ENCODE measurements at places on chromosomes 7 and 10. TPM values are rescaled to one million over a fixed set of nuclear protein-coding genes. Genes with fewer than 3 reads are reported as not detected.

Gene SEMA3D
- total RNA-seq: not detected

DNA sequence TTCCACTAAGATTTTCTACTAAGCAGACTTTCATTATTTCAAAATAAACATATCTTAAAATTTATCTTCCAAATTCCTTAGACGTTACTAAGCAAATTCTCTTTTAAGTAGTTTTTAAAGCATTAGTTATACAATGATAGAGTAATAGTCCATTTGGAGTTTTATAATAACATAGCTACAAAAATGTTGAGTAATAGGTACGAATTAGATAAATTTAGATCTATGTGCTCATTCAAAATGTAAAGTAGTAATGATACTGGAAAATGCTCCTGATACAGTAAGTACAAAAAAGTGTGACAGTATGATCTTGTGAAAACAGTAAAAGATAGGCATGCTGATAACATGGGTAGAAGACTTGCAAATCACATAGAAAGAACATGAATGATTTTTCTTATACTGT lies 4.5 kb downstream of the DMTF1 start:
- DNase-seq: no peak
- no peak overlapping the region for H3K4me3 ChIP-seq
- H3K27ac ChIP-seq: no peak overlapping the region

DNA sequence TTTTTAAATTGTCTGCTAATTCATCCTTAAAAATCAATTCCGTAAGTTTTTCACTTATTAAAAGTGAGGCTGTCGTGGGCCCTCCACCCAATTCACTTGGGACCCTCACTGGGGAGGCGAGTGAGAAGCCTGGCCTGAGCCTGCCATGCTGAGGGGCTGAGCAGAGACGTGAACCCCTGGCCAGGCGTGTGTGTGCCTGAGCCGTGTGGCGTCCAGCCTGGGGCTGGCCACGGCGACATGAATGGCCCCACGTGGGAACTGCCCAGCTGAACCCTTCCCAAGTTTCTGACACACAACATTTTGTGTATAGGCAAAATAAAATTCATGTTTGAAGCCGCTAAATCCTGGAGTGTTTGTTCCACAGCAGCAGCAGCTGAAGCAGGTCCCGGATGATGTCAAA lies 13.0 kb upstream of the VIPR2 start:
- H3K27me3 ChIP-seq: peaks cover 16% of the 10 kb centered on the region
- no peak for DNase-seq
- no peak overlapping the region for H3K27ac ChIP-seq
- H3K4me1 ChIP-seq: no peaks in the 10 kb centered on the region
- H3K36me3 ChIP-seq: no peaks in the 10 kb centered on the region

DNA sequence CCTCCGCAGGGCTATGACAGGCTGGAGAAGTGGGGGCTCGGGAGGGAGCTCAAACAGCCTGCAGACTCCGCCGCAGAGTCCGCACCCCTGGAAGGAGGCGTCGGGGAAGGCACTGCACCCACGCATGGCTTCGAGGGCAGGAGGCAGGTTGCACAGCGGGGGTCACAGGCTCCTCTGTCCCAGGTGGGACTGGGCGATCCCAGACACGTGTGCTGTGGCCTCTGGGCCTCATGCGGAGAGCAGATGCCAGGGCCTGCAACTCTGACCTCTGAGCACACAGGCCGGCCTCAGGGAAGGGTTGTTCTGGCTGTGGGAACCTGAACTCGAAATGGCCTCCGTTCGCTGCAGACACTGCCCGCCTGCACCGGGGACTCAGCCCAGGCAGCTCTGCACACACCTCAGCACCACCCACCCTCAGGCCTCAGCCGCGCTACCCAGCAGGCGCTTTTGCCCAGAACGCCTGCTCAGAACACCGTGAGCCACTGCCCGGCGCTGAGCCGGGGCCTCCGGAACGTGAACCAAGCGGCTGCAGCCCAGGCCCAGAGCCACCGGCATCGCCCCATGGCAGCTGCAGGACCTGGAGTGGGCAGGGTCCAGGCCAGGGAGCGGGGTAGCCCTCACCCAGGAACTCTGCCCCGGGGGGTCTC lies 71.8 kb upstream of the ADGRA1 start:
- H3K27me3 ChIP-seq: no peaks in the 10 kb centered on the region
- no peaks in the 10 kb centered on the region for H3K4me1 ChIP-seq
- DNase-seq: no peak
- H3K36me3 ChIP-seq: no peaks in the 10 kb centered on the region
- H3K4me3 ChIP-seq: no peak overlapping the region

Gene WNT2
- not detected for total RNA-seq

Gene CPA2
- total RNA-seq: not detected

Gene SLC29A4
- 0.96 TPM for total RNA-seq

GRCh38 chr10:67697724-67698131 lies 1.7 kb upstream of the CTNNA3 start:
- peaks cover 26% of the 10 kb centered on the region for H3K27me3 ChIP-seq
- no peak overlapping the region for H3K4me3 ChIP-seq
- H3K36me3 ChIP-seq: no peaks in the 10 kb centered on the region
- peak; percentile 64 for DNase-seq
- H3K27ac ChIP-seq: no peak overlapping the region

GRCh38 chr7:22549051-22549450 lies 49.1 kb upstream of the STEAP1B start:
- H3K27ac ChIP-seq: no peak overlapping the region
- H3K4me1 ChIP-seq: no peaks in the 10 kb centered on the region
- H3K27me3 ChIP-seq: peaks cover 84% of the 10 kb centered on the region
- DNase-seq: no peak

GRCh38 chr7:47508389-47509380 lies 73.2 kb downstream of the TNS3 start:
- DNase-seq: no peak
- H3K27me3 ChIP-seq: no peaks in the 10 kb centered on the region
- peaks cover 23% of the 10 kb centered on the region for H3K36me3 ChIP-seq
- H3K27ac ChIP-seq: no peak overlapping the region
- H3K4me1 ChIP-seq: no peaks in the 10 kb centered on the region

DNA sequence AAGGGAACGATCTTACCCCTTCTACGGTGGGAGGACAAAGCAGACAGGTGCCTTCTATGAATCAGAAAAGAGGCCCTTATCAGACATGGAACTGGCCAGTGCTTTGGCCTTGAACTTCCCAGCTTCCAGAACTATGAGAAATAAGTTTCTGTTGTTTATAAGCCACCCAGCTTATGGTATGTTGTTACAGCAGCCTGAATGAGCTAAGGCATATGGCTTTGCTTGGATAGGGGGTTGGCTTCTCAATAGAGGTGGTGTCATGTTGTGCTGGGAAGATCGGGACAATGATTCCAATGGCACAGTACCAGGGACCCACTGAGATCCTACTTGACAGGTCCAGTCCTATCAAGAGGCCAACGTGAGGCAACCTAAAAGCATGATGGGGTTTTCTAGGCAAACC lies 183.4 kb upstream of the BMPER start:
- no peaks in the 10 kb centered on the region for H3K36me3 ChIP-seq
- H3K4me3 ChIP-seq: no peak overlapping the region
- peak overlapping the region; percentile 2 for H3K27ac ChIP-seq
- peaks cover 7% of the 10 kb centered on the region for H3K4me1 ChIP-seq

Measured in MCF 10A (cell line).